Stimulated activated naive CD8-positive, alpha-beta T cell treated with anti-CD3 and anti-CD28 coated beads, Interleukin-15, Interleukin-2, amounts not matched to agents 100 U/mL and 50 U/mL, for 24 hours (primary cell): ENCODE measurements at places on chromosomes 11 and 22.

- no peak for DNase-seq
These were observed 2.9 kb downstream of the TRPT1 start for GRCh38 chr11:64223001-64223651.

DNA sequence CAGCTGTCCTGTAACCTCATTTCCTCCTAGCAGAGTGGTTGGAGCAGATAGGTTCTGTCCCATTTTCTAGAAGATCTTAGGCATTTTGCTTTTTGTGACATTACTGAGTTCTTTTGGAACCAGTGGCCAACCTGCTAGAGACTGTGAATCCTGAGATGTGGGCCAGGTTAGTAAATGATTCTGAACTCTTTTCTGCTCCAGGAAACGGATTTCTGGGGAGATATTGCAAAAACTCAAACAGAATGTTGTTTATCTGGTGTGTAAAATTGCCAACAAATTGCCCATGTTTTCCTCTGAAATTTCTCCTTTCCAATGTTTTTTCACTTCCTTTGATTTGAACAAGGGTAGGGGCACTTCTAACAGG lies 32.7 kb downstream of the SLC6A5 start:
- DNase-seq: no peak

DNA sequence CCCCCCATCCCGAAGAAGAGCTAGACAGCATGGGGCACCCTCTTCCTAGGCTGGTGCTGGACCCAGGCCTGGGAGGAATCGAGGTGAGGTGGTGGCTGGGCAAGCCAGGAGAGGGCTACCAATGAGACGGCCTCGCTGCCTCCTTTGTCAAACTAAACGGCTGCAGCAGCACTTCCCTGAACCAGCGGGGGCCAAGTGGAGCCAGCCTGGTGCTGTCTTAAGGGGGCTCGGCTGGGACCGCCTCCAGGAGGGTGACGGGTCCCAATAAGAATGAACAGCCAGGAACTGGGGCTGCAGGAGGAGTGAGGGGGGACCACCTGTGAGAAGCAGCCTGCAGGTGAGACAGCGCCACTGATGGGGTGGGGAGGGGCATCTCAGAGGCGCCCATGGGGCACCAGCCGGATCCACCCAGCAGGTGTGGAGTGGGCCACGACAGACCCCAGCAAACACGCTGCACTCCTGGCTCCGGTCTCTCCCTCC lies 17.1 kb downstream of the IFT27 start:
- no peak for DNase-seq

DNA sequence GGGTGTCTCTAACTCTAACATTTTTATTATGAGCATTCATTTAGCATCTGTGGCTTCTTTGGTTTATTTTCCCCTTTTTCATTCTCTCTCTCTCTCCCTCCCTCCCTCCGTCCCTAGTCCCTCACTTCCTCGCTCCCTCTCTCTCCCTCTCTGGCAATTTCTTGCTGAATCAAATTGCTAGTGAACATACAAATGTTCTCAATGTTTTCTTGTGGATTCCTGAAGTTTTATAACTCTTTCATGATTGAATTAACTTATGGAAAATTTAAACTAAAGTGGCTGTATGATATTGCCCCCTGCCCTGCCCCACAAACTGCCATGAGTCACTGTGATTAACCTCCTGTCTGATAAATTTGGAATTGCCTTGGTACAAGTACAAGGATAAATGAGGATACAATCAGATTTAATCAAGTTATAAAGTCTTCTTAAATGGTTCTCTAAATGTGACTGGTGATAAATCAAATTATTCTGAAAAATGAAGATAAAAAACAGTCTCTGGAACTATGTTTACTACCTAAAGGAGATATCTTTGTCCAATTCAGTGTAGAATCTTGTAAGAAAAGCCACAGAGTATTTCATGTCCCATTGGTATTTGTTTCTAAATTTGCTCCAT lies 143.0 kb upstream of the PDGFD start:
- no peak for DNase-seq

DNA sequence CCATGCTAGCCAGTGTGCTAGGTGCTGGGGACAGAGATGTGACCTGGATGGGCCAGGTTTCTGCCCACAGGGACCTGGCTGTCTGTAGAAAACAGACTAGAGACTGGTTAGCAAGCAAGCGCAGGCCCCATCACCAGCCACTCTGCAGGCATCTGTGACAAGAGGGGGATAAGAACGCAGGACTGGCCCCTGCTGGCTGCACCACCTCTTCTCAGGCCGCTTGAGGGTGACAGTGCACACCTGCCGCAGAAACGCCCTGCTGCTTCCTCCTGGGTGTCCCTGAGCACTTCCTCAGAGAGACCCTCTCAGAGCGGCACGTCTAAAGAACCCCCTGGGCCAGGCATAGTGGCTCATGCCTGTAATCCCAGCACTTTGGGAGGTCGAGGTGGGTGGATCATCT lies 5.9 kb upstream of the PICK1 start:
- no peak for DNase-seq

DNA sequence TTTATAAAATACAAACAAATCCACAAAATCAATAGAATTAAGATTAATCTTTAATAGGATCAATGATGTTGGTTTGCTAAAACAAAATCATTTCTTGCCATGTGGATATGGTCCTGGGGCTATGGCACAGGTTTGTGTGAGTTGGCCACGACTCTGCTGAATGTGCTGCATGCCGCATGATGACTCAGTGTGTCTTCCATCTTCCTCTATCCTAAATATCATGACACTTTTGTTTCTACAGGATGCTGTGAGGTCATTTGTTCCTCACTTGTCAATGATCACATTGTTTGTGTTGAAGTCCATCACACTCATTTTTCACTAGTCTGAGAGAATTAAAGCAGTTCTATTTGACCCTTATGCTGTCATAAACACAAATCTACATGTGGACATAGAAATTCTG lies 167.2 kb upstream of the ZBED5 start:
- DNase-seq: no peak

DNA sequence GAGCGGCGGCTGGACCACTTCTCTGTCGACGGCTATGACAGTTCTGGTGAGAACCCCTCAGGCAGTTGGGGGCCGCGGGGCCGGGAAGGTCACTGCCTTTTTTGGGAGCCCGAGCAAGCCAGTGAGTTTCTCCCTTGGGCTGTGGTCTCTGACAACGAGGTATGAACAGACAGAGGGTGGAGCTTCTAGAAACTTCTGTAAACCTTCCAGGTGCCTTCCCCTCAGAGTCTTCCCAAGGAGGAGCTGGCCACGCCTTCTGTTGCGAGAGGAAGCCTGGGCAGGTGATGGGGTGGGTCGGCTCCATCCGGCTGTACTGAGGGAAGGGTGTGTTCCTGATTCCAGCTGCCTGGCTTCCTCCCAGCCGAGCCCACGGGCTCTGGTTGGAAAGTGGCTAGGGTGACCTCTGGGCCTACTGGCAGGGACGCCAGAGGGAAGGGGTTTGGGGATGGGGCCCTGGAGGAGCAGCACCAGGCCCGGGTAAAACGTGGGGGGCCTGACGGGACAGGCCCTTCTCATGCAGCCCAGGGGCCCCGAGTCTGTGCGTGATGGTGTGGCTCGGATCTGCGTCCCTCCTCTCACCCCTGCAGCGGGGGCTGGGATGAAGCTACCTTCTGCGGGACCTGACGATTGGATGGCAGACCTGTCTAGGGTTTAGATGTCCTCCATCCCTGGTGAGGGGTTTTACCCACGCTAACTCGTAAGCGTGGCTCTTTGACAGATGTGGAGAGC lies 110.8 kb downstream of the KCNQ1OT1 start:
- DNase-seq: no peak

- DNase-seq: peak; percentile 71
These were observed 180.4 kb upstream of the B3GAT1 start for GRCh38 chr11:134592391-134592990.

DNA sequence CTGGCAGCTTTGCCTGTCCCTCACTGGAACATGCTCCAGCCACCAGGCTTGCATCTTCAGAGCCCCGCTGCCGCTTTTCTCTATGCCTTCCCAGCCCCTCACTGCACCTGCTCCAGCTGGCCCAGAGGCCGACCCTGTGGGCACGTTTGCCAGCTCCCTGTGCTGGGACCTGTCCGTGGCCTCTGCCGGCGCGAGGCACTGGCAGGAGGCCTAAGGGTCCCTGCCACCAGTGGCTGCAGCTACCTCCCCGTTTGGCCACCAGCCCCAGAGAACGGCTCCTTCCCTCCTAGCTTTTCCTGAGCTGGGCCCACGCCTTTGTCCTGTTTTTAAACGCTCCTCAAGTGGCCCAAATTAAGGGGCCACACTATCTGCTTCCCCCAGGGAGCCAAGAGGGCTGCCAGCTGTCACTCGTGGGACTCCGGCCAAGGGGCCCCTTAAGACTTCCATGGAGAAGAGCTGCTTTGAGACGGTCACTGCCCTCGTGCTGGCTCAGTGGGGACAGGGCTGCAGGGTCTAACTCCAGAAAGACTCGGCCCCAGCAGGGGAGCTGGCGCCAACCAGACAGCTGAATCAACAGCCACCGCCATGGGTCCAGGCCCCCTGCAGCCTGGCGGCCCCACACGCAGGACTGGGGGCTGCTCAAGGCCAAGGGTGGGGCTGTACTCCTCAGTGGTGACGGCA lies 24.6 kb upstream of the WNT7B start:
- no peak for DNase-seq

DNA sequence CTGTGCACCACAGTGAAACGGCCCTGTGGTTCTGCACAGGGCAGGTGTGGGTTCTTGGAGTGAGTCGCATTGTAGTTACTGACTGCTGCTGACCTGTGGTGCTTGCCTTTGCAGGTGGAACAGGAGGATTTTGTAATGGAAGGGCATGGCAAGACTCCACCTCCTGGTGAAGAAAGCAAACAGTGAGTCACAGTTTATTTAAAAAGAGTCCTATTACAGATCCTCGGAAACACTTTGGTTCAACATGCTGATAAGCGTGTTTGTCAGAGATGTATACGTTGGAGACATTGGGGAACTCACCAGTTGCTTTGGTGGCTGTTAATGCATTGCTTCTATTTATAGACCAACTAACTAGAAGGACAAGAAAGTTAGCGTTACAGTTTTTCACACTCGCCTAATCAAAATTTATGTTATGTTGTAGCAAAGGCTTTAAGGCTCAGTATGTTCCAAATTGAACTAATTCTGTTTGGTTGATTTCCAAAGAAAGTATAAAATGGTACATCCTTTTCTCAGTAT lies 21.7 kb upstream of the TNRC6B start:
- no peak for DNase-seq

- DNase-seq: peak; percentile 41
These were observed 1.0 kb downstream of the FJX1 start for GRCh38 chr11:35619116-35619854.
